AG09319 (cell line): ENCODE measurements at places on chromosomes 11 and 22.

DNA sequence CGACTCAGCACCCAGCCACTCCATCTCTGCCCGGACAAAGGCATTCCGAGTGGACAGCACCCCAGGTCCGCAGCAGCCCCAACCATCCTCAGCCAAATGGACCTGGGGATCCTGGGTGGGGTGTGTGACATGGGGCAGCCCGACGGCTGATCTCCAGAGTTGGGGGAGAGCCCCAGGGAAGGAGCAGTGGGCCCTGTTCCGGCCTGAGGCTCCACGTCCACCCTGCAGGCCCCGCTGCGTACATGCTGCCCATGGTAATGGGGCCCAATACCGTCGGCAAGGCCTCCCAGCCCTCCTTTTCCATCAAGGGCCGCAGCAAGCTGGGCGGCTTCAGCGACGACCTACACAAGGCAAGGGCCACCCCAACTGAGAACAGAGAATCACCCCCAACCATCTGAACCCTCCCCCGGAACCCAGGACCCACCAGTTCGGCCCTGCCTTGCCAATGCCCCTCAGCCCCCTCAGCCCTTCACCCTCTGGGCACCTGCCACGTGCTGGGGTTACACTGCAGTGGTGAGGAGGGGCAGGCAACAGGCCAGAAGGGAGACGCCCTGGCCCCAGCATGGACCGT lies 5.4 kb downstream of the SCGB1C1 start:
- no peak for DNase-seq

- DNase-seq: peak; percentile 37
Measured at GRCh38 chr11:64659417-64660144, 63.4 kb downstream of the NRXN2 start.

- no peak for DNase-seq
Measured at GRCh38 chr11:111063726-111064517, 181.6 kb upstream of the POU2AF2 start.

DNA sequence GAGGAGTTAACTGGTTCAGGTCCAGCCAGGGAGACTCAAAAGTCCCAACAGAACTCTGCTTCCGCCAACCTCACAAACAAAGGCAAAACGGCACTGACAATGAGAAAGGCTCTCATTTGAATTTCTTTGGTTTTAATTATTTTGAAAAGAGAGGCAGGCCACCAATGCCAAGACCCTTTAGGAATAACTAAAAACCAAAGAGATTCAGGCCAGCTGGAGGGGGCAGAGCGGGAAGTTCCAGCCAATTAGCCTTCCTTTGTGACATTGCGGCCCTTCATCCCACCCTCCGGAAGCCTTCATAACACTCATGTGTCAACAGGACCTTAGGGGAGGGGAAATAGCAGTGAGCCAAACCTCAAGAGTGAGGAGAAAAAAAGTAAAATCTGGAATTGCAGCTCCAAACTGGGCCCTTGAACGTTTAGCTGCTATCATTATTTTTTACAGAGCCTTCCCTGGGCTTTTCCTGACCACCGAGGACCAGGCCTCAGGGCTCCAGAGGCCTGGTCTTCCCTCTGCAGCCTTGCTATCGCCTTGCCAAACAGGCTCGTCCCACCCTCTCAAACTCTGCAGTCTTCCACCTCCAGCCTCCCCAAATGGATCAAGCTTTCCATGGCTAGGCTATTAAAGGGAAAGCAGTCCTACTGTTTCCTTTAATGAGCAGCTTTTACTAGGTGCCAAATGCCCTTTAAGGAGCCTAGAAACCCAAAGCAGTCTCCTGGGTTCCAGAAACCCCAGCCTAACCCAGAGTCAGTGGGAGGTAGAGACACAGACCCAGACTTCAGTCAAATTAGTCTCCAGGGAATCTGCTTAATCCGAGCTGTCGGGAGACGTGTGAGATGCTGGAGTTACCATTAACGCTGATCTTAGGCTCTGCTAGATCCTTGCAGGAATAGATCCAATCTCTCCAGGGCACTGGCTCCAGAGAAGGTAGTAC lies 114.2 kb downstream of the CCDC34 start:
- DNase-seq: no peak

DNA sequence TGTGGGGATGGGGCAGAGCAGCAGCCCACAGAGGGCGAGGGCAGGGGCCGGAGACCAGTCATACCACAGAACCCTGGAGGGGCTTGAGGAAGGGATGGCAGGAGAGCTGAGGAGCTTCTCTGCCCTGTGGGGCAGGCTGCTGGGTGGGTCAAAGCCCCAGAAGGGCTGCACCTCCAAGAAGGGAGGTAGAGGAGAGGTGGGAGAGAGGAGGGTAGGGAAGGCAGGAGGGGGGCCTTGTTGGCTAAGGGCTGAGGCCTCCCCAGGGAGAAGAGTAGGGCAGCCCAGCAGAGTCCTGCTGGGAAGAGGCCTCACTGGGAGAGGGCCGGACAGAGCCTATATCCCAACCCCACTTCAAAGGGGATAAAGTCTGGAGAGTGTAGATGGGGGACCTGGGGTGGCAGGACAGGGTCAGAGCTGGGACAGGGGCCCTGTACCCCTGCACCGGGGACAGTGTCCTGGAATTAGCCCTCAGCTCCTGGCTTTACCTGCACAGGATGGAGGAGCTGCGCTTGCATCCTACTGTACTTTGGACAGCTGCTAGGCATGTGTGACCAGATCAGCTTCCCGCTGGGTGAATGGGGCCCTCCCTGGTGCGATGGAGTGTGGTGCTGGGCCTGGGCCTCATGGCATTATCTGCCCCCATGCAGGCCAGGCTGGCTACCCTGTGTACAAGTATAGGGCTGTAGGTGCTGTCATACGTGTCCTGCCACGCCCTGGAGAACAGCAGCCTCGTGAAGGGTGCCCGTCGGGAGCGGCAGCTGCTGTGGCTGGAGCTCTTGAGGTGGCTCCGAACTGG lies 7.3 kb downstream of the DGCR6L start:
- DNase-seq: no peak

- DNase-seq: no peak
Measured at GRCh38 chr11:94926271-94926625, 47.1 kb downstream of the CWC15 start.

DNA sequence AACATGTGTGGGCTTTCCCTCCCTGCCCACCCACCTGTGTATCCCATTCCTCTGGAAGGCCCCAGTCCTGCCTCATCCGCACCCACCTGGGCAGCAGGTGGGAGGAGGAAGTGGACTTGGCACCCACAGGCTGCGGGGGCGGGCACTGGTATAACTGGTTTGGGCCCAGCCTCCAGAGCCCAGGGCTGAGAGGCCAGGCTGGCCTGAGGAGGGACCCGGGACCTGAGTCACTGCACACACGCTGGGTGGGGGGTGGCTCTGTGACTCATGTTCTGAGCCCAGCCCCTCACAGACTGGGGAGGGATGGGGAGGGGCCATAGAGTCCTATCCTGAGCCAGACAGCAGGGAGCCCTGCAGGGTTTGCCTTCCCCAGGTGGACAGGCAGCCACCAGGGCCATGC lies 16.7 kb downstream of the PHLDA2 start:
- DNase-seq: no peak

DNA sequence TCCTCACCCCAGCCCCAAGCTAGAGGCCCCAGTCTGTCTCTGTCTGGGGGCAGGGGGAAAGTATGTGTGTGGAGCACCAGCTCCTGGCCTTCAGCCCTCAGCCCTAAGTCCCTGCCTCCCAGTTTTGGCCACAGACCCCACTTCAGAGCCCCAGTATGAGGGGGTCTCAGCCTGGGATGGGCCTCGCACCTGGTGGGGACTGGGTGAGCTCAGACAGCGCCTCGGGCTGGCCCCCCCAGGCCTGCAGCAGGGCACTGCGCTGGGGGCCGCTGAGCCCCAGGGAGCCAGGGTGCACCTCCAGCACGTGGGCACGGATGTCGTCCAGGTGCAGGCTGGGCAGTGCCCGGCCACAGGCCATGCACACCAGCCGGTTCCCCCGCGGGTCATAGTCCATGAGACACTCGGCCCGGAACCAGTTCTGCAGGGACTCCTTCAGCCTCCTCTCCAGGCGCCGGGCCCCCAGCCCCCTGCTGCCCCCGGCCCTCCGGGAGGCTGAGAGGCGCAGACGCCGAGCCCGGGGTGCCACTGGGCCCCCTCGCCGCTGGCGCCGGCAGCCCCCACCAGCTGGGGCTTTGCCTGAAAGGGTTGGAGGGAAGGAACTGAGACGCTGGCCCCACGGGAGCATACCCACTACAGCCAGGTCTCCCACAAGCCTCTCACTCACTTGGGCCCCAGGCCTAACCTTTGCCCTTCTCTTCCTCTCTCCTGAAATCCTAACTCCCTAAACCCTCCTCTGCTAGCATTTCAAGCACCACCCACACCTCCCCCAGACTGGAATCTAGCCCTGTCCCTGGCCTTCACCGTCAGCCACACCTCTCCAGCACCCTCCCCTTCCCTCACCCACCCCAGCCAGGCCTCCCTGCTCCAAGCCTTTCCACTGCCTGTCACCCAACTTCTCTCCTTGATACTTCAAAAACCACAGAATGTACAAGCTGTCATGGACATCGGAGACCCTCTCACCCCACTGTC lies 3.6 kb downstream of the ZFTA start:
- DNase-seq: no peak

GRCh38 chr11:46319074-46319453 lies 28.2 kb upstream of the DGKZ start:
- no peak for DNase-seq

DNA sequence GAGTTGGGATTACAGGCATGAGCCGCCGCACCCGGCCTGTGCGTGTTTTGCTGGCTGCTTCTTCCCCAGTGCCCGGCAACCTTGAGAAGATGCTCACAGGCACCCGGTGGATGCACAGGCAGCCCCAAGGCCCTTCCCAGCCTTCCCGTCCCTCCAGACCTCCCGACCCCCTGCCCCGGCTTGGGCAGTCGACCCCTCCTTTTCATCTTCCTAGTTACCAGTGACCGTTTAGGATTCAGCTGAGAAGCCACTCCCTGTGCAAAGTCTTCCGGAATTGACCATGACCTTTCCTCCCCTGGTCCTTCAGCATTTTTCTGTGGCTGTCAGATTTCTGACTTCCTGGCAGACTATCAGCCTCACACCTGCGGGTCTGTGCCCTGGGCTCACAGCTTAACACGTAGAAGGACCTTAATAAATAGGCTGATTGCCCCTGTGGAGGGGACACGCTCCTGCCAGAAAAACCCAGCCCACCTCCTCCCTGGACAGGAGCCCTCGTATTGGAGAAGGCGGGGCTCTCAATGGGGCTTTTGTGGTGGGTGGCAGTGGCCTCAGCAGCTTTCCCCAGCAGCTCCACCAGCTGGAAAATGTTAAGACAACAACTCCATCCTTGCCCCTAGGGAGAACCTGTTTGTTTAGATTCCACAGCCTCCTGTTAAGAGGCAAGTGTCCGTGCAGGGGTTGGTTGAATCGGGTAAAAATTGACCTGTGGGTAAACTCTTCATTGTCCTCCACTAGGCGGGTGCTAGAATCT lies 10.4 kb upstream of the ANO1 start:
- DNase-seq: no peak

DNA sequence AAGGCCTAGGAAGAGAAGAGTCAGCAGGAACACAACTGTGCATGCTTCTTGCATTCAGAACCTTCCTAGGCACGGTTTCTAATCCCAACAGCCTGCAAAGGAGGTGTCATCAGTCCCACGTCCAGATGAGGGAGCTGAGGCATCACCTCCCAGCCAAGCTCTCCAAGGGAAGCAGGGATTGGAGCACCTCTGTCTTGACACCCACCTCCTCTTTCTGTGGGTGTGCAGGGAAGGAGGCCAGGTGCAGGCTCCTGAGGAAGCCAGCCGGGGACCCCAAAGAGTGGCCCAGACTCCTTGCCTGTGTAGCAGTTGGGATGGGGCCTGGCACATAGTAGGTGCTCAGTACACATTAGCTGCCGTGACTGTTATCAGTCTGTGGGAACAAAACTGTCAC lies 2.0 kb downstream of the PNPLA5 start:
- no peak for DNase-seq

DNA sequence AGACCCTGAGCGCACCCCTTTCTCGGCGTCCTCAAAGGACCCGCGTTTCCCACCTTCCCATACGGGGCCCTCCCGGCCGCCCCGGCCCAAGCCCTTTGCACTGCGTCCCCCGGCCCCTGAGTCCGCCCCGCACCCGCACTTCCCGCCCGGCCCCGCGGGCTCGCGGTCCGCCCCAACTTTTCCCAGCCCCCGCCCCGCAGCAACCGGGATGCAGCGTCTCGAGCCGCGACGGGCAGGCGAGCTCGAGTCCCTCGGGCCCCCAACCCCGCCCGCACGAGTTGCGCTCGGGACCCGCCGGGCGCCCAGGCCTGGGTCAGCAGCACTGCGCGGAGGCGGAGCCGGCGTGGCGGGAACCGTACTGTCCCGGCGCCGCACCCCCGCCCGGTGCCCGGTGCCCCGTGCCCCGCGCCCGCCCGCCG lies 371 bp downstream of the SMCO4 start:
- no peak for DNase-seq

DNA sequence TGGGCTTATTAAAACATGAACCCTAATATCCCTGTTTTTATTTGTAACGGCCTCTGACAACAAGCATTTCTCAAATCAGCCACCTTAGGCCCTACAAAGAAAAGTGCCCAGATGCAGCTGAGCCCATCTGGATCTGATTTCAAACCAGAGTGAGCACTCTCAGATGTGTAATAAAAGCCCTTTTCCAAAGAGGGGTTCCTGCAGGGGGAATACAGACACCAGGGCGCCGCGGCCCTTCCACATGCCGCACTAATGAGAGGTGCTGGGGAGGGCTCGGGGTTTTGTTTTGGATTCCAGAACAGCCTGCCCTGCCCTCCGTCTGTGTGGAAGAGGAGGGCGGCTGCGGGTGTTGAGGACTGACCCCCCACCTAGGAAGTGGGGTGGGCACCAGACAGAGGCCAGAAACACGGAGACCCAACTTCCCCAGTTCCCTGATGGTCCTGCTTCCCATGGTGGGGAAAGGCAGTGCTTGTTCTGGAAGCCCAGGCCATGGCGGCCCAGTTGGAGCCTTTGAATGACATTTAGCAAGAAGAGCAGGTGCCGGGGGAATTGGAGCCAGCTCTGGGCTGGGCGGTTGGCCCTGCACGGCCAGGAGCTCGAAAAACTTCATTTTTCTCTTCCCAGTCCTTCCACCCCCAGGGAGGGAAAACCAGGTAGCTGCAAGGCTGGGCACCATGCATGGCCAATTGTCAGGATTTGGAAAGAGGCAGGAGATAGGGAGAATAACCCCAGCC lies 63.7 kb downstream of the MACROD1 start:
- no peak for DNase-seq

GRCh38 chr11:46346886-46347636 lies at the start of gene DGKZ:
Gene DGKZ (plus strand): TSS chr11:46347463. CDS start chr11:46347660, 197 bp downstream.
- peak; percentile 54 for DNase-seq

GRCh38 chr11:72075109-72075508 lies 5.2 kb downstream of the NUMA1 start:
- DNase-seq: no peak
